Activated CD4-positive, CD25-positive, alpha-beta regulatory T cell (primary cell): ENCODE measurements at places on chromosomes 4 and X.

- DNase-seq: no peak
Measured at GRCh38 chr4:110484767-110485166, 8.8 kb downstream of the ENPEP start.

DNA sequence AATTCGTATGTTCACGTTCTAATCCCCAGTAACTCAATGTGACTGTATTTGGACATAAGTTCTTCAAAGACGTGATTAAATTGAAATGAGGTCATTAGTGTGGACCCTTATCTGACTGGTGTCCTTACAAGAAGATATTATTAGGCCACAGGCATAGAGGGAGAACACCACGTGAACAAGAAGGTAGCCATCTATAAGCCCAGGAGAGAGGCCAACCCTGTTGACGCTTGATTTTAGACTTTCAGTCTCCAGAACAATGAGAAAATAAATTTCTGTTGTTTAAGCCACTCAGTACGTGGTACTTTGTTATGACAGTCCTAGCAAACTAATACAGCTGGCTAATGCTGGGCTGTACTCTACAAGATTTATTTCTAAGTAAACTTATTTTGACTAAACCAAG is 1.5 kb upstream of the EIF1AX start:
- no peak for DNase-seq

DNA sequence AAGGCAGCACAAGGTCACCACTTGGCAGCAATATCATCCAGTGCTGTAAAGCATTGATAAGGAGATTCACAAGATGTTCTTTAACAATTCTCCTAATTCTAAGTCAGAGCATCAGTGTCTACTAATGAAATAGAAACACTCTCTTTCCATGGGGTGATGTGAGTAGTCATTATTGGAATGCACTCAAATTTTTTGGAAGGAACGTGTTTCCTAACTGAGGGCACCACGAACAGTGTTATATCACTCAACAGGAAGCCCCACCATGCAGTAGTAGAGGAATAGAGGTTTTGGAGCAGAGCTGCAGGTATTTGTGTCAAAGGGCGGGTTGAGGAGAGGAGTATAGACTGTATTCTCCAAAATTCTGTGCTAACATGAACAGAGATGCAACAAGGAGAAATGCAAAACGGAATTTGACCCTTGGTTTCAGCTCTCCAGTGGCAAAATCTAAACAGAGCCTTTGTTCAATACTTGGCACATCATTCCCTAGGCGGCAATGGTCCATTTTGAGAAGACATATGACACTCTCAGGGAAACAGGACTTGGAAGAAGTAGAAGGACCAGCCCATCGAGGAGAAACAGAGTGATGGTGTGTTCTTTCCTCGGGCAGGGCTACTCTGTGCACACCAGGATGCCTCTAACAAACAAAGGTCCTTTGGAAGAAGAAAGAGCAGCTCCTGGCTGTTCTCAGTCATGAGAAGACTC is 98.9 kb downstream of the CPEB2 start:
- no peak for DNase-seq

GRCh38 chrX:107741404-107741790 is 34.2 kb downstream of the TSC22D3 start:
- DNase-seq: no peak

GRCh38 chr4:10949039-10949733 is 264.6 kb upstream of the CLNK start:
- no peak for DNase-seq

DNA sequence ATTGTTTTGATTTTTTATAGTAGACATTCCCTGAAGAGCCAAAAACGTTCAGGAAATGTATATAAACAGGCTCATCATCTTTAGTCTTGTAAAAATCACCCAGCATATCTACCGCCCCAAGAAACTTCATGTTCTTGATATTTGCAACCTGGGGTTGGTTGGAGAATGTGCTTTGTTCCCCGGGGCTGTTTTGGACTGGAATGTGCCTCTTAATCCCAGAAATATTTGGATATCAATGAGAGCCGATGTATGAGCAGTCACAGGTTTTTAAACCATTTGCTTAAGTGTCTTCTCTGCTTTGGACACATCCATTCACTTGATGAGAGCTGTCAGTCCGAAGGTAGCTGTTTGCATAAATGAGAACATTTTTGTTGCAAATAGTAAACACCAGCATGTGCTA is 449.7 kb downstream of the PCDH7 start:
- no peak for DNase-seq

DNA sequence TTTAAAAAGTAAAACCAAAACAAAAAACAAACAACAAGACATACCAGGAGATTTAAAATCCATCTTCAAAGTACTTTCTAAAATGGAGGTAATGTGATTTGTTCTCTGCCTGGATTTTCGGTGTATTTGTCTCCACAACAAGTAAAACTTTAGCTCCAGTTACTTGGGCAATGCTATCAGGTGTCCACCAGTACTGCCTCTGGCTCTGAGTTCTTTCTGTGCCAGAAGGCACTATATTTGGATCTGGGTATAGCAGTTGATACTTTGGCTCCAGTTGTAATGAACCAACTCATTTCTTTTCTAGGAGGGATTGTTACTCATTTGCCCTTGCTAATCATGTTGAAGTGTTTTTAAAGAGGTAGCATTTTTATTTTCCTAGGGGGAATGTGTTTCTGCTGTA is 9.5 kb upstream of the PDLIM5 start:
- DNase-seq: no peak

DNA sequence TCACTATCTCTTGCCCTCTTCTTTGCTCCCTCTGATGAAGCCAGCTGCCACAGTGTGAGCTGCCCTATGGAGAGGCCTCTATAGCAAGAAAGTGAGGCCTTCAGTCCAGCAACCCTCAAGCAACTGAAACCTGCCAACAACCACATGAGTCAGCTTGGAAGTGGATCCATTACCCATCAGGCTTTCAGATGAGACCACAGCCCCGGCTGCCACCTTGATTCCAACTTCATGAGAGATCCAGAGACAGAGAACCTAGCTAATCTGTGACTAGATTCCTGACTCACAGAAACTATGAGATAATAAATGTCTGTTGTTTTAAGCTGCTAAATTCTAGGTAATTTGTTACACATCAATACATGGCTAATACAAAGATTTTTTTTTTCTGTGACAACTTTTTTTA is 20.4 kb upstream of the WAS start:
- no peak for DNase-seq

GRCh38 chrX:64427281-64427680 is 32.0 kb upstream of the MTMR8 start:
- DNase-seq: no peak

DNA sequence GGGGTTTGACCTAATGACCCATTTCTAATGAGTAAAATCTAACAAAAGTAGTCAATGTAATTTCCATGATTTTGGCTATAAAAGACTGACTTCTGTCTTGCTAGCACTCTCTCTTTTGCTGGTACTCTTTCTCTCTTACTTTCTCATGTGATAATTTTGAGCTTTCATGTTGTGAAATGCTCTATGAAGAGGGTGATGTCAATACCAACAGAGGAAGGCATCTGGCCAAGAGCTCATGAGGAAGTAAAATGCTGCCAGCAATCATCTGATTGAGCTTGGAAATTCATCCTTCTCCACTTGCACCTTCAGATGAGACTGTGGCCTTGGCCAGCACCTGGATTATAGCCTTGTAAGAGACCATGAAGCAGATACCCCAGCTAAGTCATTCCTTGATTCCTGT is 347.7 kb downstream of the HS3ST1 start:
- no peak for DNase-seq

DNA sequence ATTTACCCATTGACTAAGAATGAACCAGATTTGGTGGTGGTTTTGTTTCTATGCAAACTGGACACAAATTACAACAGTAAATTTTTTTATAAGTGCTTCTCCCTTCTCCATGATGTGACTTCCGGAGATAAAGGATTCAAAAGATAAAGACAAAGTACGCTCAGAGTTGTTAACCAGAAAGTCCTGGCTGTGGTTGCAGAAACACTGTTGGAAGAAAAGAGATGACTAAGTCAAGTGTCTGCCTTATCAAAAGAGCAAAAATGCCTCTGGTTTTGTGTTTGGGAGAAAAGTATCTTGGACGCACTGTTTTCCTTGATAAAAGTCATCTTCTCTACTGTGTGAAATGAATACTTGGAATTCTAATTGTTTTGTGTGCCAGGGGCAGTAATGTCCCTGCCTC is 213.4 kb downstream of the GC start:
- DNase-seq: no peak

- no peak for DNase-seq
Measured at GRCh38 chrX:134664202-134664601, 5.9 kb upstream of the PLAC1 start.

DNA sequence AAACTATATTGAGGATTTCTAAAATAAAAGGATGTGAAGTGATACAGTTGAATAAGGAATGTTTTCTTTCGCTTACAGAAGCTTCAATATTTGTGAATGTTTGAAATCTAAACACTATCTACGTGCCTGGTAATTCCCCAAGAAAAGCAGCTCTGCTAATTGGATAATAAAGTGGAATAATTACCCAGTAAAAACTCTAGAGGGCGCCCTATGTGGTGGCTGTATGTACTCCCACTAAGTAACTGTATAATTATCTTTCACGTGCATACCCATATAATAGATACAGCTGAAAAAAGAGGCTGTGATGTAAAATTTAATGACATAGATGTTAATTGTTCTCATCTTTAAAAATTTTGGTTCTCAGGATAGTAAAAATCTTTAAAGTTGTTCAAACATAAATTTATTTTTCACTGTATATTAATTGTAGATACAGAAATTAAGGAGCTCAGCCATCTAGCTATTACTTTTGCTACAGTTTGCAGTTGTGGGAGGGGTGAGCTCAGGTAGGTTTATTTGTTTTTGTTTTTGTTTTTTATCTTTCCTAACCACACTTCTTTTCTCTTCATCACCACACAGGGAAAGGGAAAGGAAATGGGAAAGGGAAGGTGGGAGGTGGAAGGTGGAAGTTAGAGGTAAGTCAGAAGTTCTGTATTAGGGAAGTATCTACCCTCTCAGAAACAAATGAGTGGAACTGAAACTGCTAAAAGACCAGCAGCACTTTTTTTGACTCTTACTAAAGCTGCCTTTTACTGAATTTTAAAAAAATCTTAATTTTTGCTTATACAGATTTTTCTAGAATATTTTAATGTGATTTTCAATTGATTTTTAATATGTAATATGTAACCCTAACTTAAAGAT is 151.7 kb upstream of the RPS6KA6 start:
- DNase-seq: no peak
